ENCODE measurements at places on chromosomes 12 and 14. TPM values are rescaled to one million over a fixed set of nuclear protein-coding genes. Genes with fewer than 3 reads are reported as not detected.

CCDC175 gene
- polyA plus RNA-seq = not detected

ENDOU gene
- polyA plus RNA-seq = not detected

DNA sequence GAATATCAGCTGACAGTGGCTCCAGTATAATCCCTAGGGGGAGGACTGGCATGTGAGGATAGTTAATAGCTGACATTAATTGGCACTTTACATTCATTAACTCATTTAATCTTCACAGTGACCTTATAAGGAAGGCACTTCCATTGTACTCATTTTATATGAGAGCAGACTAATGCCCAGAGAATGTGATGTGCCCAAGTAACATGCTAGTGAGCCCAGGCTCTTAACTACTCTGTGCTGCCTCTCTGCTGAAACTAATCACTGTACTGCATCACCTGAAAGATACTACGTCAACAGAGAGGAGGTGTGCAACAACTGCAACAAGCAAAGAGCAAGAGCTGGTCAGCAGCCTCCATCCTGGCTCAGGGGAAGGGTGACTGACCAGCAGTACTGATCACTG, 40.1 kb downstream of the GALNT4 start:
- H3K4me1 ChIP-seq = no peaks in the 10 kb centered on the region
- no peak overlapping the region for H3K27ac ChIP-seq
- no peak overlapping the region for H3K4me3 ChIP-seq
- no peaks in the 10 kb centered on the region for H3K36me3 ChIP-seq

DNA sequence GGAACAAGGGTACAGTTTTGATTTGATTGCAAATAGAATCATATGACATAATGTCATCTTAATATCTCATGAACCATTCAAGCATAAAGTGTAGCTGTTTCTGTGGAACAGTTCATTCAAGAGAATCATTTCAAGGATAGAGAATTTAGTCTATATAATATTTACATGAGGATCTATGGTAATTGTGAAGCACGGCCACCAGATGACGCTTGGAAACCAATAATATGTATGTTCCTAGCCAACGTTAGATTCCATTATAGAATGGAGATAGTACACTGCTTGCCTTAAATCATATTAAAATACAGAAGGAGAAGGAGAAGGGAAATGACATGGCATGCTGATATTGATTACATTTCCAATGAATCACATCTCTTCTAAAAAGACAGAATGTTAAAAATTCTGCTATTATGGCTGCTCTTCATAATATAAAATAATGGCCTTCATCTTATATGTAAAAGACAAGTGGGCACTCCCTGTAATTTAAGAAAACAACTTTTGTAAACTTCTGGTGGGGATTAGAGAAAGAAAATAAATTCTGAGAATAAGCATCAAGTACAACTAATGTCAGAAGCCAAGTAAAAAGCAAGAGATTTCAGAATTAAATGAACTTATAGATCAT, 351.0 kb downstream of the NAV3 start:
- no peak for DNase-seq
- H3K27ac ChIP-seq = no peak overlapping the region
- H3K4me3 ChIP-seq = no peak overlapping the region
- no peaks in the 10 kb centered on the region for H3K4me1 ChIP-seq

- H3K27ac ChIP-seq = no peak overlapping the region
- DNase-seq = no peak
- H3K4me1 ChIP-seq = no peaks in the 10 kb centered on the region
- H3K27me3 ChIP-seq = no peaks in the 10 kb centered on the region
- H3K36me3 ChIP-seq = no peaks in the 10 kb centered on the region
Observed at GRCh38 chr12:90274407-90274806, 565.8 kb upstream of the ATP2B1 start.

GRCh38 chr12:104990950-104991349, 4.8 kb downstream of the NOPCHAP1 start:
- H3K4me3 ChIP-seq = no peak overlapping the region
- H3K27ac ChIP-seq = no peak overlapping the region
- no peak for DNase-seq
- no peaks in the 10 kb centered on the region for H3K27me3 ChIP-seq

GRCh38 chr14:50734950-50735695, 67.0 kb upstream of the SAV1 start:
- H3K27me3 ChIP-seq = no peaks in the 10 kb centered on the region
- no peak for DNase-seq
- H3K36me3 ChIP-seq = peaks cover 32% of the 10 kb centered on the region
- H3K27ac ChIP-seq = no peak overlapping the region
- H3K4me1 ChIP-seq = peaks cover 6% of the 10 kb centered on the region
- H3K4me3 ChIP-seq = no peak overlapping the region

DNA sequence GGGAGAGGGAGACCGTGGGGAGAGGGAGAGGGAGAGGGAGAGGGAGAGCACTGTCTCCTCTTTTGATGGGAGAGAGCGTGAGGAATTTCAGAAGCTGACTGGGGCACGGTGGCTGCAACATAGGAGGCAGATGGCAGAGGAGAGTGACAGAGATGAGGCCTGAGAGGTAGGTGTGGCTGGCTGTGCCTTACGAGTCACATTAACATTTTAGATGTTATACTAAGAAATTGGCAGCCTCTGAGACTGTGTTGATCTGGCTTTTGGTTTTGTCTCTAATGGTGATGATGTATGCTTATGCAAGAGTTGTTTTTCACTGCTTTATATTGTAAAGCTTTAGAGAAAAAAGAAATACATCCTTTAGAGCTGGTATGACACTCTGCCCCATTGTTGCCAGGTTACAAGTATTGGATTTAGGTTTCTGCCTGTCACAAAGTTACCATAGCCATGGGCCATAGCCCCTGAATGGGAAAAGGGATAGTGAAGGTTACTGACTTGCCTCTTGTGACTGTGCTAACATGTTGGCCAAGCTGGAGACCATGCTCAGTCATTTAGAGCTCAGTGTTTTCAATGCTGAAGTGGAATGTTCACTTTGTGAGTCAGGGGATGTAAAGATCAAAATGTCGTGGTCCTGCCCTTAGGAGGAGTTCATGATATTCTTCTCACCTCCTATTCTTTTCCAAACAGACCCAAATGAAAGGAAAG, 186.2 kb downstream of the SYNE2 start:
- no peak for DNase-seq
- H3K27me3 ChIP-seq = no peaks in the 10 kb centered on the region
- H3K4me3 ChIP-seq = no peak overlapping the region
- H3K27ac ChIP-seq = no peak overlapping the region
- H3K36me3 ChIP-seq = no peaks in the 10 kb centered on the region
- no peaks in the 10 kb centered on the region for H3K4me1 ChIP-seq

- peaks cover 61% of the 10 kb centered on the region for H3K4me1 ChIP-seq
- no peak for DNase-seq
- H3K27ac ChIP-seq = peak overlapping the region; percentile 95
- no peaks in the 10 kb centered on the region for H3K27me3 ChIP-seq
- H3K36me3 ChIP-seq = no peaks in the 10 kb centered on the region
Observed at GRCh38 chr12:51321882-51322281, 2.1 kb downstream of the BIN2 start.

PRIM1 gene
- polyA plus RNA-seq = 55.1 TPM

NELL2 gene
- polyA plus RNA-seq = 152 TPM

GRCh38 chr14:39015360-39015961, 87.6 kb downstream of the SEC23A start:
- H3K27me3 ChIP-seq = no peaks in the 10 kb centered on the region
- no peak overlapping the region for H3K4me3 ChIP-seq
- H3K27ac ChIP-seq = no peak overlapping the region
- peak; percentile 15 for DNase-seq

DNA sequence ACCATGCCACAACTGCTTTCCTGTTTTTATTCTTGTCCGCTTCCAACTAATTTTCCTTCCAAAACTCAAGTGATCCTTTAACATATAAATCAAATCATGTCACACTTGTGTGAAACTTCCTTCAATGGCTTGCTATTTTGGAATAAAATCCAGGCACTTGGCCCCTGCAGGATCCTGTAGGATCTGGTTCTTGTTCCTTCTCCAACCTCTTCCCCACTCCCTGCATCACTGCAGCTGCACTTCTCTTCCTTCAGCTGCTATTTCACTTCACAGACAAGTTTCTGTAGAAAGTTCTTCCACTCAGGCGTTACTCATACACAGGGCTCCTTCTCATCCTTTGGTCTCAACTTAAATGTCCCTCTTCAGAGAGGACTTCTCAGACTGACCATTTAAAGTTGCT, 239.7 kb upstream of the BTG1 start:
- H3K27ac ChIP-seq = no peak overlapping the region
- H3K36me3 ChIP-seq = no peaks in the 10 kb centered on the region
- H3K4me3 ChIP-seq = no peak overlapping the region
- H3K4me1 ChIP-seq = peaks cover 20% of the 10 kb centered on the region

FGF23 gene
- not detected for polyA plus RNA-seq

TBX5 gene
- not detected for polyA plus RNA-seq
